NCI-H69 (cell line): ENCODE measurements at places on chromosomes 12 and 14.

- peak; percentile 35 for DNase-seq
These were observed 173.2 kb downstream of the SLC35F4 start for GRCh38 chr14:57692671-57693070.

DNA sequence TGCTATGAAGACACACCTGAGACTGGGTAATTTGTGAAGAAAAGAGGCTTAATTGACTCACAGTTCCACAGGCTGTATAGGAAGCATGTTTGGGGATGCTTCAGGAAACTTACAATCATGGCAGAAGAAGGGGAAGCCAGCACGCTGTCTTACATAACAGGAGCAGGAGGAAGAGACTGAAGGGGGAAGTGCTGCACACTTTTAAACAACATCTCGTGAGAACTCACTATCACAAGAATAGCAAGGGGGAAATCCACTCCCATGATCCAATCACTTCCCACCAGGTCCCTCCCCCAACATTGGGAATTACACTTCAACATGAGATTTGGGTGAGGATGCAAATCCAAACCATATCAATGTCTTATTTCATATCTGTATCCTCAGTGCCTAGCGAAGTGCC lies 307.2 kb downstream of the ATP23 start:
- DNase-seq: no peak

GRCh38 chr12:33892425-33892824 lies 129.9 kb upstream of the ALG10 start:
- no peak for DNase-seq

GRCh38 chr12:54648265-54648664 lies at the start of gene DCD:
TSS of gene DCD (minus strand) at chr12:54648365. CDS start at chr12:54648303, 62 bp downstream.
- DNase-seq: no peak

- DNase-seq: no peak
These were observed 8.2 kb downstream of the TESC start for GRCh38 chr12:117090816-117091711.

DNA sequence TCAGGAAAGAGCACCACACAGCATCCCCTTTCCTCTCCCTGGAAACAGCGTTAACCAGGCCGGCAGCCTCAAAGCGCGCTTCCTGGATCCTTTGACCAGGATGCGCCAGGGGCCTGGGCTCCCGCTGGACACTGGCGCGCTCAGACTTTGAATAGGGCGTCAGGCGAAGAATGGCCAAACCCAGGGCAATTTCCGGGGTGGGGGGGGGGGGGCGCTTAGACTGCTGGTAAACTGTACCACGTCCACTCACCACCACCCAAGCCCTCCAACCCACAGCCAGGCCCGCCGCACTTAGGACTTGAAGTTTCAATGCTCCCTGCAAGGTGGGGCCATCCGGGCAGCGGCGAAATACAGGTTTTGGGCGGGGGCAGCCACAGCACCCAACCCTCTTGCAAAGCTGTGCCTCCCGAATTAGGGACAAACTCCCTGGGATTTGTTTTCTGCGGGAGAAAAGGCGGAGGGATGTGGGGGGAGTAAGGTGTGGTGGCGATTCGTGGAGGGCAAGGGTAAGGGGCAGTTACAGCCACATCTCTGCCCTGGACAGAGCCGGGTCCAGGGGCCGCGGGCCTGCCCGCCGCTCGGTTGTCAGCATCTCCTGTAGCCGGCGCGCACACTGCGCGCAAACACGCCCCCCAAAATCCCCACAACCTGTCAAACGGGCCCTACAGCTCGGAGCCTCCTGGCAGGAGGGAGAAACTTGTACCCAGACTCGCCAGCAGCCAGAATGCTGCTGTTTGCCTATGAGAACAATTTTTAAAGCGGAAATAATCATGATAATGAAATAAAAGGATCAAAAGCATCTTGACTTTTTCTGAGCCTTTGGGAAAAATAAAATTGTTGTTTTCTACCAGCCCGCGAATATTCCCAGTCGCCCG lies 958 bp downstream of the RTN1 start:
- DNase-seq: peak; percentile 36

DNA sequence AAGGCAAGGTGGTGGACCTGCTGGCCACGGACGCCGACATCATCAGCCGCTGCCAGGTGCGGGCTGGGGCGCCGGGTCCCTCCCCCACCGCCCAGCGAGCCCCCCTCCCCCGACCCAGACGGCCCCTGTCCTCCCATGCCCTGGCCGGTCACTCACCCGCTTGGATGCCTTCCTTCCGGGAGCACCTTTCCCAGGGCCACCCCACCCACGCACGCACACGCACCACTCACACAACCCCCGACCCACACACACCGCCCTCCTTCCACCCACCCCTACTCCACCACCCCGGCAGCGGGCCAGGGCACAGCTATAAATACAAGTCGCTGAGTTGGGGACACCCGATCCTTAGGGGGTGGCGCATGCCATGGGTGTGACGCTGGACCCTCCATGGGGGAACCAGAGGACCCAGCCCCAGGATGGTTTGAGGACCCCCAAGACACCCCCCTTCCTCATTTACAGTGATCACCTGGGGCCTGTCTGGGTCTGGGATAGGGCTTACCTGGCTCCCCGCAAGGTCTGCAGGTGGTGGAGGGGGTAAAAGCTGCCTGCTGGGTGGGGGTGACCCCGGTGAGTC lies 465 bp downstream of the ADSS1 start:
- peak; percentile 43 for DNase-seq

DNA sequence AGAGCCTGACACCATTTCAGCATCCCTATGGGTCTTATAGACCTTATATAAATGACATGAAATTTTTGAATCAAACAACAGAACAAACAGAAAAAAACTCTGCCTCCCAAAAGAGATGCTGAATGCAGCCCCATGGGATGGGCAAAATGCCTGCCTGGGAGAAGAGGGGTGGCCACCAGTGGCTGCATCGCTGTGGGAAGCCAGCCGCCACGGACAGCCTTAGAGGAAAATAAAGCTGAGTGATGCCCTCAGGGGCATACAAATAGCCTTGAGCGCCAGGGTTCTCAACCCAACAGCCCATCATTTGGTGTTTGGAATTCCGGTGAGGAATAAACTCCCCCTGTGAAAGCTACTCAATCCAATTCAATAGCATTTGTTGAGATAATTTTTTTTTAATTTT lies 22.9 kb downstream of the SYNE3 start:
- DNase-seq: peak; percentile 70

- DNase-seq: no peak
These were observed 299.2 kb downstream of the GLT1D1 start for GRCh38 chr12:129152351-129153104.

- DNase-seq: peak; percentile 83
These were observed 25.4 kb downstream of the SRRM4 start for GRCh38 chr12:119006746-119007145.

- no peak for DNase-seq
These were observed 51.6 kb downstream of the PLEKHG3 start for GRCh38 chr14:64755781-64756221.

- no peak for DNase-seq
These were observed 143.0 kb downstream of the TMTC1 start for GRCh38 chr12:29640589-29641345.

DNA sequence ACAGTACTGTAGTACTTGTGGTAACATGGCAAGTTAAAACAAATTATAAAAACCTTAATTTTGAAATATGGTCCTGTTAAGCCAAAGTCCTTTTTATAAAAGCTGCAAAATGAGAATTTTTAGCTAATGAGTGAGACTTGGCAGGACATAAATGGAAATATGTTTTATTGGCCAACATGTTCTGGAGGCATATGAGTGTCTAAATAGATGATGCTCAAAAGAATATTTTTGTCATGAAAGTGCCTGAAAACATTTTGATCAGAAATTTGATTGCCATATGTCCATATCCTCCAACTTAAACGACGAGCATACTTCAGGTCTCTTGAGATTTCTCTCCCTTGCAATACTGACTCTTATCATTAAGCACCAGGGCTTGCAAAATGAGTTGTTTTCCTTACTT lies 972.6 kb downstream of the TMTC2 start:
- no peak for DNase-seq

DNA sequence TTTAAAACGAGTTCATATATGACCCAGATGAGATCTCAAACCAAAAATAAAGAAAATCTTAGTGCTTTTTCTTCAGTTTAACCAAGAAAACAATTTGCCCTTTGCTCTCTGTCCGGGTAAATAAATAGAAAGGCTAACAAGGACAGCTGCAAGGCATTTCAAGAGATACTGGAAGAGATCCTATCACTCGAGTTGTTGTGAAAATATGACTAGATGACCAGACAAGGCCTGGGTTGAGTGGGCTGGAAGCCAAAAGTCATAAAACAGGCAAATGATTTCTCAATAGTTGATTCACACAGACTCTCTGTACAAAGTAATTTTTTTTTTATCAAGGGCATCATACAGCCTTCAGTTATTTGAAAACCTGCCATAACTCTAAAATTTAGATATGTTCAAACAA lies 55.9 kb upstream of the AVPR1A start:
- peak; percentile 50 for DNase-seq

- DNase-seq: peak; percentile 57
These were observed 78.1 kb upstream of the GALNT9 start for GRCh38 chr12:132407451-132407961.

- peak; percentile 89 for DNase-seq
These were observed 120.7 kb downstream of the AACS start for GRCh38 chr12:125185740-125186470.

- DNase-seq: no peak
These were observed 12.1 kb downstream of the SLC7A8 start for GRCh38 chr14:23171222-23171975.

- DNase-seq: no peak
These were observed 326.1 kb downstream of the BCL11B start for GRCh38 chr14:98945611-98946570.

GRCh38 chr12:49959685-49960473 lies 1.8 kb upstream of the AQP5 start:
- peak; percentile 22 for DNase-seq

DNA sequence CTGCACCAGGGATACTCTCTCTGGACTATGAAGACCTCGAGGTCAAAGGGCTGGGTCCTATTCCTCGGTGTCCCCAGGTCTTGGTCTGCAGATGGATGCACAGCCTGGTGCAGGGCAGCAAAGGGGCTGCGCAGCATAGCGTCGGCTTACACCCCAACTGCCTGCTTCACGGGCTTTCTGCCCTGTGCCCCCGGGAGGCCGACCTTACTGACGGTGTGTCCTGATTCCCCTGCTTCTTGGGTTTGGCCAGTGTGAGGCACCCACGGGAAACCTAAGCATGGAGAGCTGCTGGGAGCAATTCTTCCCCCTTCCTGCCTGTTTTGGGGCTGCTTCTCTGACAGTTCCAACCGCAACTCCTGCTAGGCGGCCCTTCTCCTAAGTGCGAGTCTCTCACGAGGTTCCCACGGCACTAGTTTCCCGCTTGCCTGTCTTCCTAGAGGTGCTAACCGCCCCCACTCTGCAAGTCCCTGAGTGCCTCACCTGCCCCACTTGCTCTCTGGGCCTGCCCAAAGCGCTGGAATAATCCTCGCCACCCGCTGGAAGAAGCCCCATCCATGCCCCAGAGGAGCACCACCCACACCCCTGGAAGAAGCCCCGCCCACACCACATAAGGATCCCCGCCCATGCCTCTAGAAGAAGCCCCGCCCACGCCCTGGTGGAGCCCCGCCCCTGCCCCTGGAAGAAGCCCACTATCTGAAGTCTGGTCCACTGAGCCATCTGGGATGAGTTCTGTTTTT lies 54.0 kb downstream of the PRIMA1 start:
- DNase-seq: peak; percentile 60

GRCh38 chr14:39555749-39556148 lies 123.5 kb upstream of the FBXO33 start:
- no peak for DNase-seq

DNA sequence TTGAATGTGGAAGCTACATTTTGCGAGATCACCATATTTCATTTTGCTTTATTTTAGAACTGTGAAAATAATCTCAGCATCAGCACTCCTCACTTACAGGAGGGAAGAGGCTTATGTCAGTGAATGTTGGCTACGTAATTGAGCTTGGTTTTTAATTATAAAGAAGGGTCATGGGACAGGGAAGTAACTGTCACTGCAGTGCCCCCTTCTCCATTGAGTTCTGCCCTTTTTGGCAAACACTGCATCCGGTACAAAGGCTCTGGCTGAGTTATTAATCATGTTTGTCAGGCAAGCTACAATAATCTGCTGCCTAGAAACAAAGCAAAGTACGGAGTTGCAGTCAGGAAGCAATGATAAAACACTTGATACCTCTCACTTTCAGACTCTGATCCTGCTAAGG lies 546.7 kb downstream of the SNAPC1 start:
- peak; percentile 86 for DNase-seq

DNA sequence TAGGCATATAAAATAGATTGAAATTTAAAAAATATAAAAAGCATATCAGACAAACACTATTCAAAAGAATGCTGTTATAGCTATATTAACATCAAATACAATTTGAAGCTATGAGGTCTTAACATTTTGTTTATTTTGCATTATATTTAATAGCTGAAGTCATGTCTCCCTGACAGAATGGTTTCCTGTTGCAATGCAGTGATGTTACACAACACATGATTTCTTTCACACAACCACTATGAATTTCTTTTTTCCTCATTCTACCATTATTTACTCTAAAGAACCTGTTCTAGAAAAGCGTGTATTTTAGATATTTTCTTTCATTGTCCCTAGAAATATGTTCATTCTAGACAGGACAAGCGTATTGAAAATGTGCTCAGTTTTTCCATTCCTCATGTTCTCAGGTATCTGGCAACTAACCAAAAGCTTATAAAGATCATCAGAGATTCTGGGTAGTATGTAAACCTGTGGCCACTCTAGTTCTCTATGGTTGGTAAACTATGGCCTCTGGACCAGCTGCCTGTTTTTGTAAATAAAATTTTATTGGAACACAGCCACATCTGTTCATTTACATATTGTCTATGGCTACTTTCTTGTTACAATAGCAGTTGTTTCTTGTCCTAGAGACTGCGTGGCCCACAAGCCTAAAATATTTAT lies 183.8 kb downstream of the FOXA1 start:
- peak; percentile 57 for DNase-seq

DNA sequence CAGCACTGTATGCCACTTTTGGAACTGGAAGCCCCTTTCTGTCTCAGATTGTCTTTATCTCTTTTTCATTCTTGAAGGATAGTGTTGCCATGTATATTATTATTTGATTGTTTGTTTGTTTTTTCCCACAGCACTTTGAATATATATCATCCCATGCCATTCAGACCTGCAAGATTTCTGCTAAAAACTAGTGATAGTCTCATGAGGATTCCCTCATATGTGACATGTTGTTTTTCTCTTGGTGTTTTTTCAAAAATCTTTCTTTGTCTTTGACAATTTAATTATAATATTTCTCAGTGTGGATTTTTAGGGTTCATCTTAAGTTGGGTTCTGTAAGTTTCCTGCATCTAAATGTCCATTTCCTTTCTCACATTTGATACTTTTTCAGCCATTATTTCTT lies 36.8 kb upstream of the SCAF11 start:
- no peak for DNase-seq

- DNase-seq: peak; percentile 32
These were observed 72.6 kb downstream of the SUSD6 start for GRCh38 chr14:69683971-69684370.

DNA sequence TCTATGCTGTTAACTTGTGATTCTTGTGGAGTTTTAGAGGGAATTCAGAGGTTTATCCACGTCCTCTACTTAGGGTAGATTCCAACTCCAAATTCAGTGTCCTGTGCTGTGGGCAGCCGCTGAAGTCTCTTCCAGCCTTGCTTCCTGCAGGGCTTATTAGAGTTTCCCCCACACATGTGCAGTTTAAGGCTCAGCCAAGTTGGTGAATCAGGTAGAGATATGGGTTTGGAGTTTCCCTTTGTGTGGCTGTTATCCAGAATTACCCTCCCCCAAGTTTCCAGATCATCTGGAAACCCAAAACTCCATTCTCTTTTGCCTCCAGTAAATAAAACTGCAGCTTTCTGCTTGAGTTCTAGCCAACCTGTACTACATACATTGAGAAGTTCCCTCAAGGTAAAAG lies 853.7 kb downstream of the GALC start:
- no peak for DNase-seq
